ENCODE measurements at places on chromosomes 1 and 21. TPM values are rescaled to one million over a fixed set of nuclear protein-coding genes. Genes with fewer than 3 reads are reported as not detected.

Gene F13B
- not detected for total RNA-seq

DNA sequence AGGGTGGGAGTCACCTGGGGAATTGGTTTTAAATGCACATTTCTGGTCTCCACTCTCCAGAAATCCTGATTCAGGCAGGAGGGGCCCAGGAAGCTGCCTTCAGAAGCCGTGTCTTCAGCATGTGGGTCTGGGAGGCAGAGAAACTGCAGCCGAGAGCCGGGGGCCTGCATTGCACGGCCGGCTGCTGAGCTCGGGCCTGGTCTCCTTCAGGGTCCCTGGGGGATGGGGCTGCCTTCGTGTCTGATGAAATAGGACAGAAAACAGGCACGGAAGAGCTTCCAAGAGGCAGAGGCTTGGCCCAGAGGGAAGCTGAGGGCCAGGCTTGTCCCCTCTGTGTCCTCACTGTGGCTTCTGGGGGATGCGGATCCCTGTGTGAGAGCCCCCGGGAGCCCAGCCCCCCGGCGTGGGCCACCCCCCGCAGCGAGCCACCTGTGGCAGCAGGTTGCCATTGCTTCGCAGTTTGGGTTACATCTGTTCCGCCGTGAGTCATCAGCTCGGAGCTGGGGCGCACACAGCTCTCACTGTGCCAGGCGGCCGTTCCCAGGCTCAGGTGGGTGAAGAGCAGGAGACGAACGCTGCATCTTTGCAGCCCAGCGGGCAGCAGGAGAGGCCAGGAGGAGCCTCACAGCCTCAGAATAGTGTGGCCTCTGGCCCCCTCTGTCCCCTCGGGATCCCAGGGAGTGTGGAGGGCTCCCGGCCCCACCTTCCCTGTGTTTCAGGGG is 72.4 kb downstream of the AJAP1 start:
- DNase-seq: no peak

DNA sequence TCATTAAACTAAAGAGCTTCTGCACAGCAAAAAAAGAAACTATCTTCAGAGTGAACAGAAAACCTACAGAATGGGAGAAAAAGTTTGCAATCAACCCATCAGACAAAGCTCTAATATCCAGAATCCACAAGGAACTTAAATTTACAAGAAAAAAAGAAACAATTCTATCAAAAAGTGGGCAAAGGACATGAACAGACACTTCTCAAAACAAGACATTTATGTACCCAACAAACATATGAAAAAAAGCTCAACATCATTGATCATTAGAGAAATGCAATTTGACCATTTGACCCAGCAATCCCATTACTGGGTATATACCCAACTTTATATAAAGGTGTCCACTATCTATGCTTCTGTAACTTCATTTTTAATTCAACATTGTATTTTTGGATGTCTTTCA is 31.1 kb upstream of the VN1R5 start:
- no peak for DNase-seq

Gene CTSK
- total RNA-seq: 3.1 TPM

DNA sequence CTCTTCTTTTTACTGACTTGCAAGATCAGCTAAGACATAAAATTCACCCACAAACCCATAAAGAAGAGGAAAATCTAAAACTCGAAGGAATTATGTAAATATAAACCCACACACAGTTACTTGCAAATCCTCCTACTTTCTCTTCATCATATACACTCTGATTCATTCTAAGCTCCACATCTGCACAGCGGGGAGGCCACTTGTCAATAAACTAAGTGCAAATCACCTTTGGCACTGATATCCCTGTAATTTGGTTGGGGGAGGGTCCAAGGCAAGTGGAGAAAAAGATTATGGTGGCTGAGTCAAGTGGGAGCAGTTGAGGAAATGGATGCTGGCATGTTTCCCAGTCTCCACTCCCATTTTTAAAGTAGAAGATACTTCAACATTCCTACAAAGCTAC is 596.5 kb downstream of the MATN1 start:
- DNase-seq: no peak

DNA sequence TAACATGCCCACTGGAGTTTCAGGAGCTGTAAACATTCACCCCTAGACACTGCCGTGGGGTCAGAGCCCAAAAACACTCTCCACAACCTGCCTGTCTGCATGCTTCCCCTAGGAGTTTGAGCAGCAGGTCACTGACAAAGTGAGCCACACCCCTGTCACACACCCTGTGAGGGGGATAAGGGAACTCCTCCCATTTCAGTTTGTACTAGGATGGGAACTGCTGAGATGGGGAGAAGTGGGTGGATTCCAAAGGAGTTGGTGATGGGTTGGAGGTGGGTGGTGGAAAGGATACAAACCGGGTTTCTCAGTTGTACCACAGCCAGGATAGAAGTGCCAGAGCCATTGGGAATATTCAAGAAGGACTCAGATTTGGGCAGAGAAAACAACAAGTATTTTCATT is 140.2 kb downstream of the MIS18A start:
- DNase-seq: no peak

GRCh38 chr1:169577981-169578738 is 8.1 kb downstream of the F5 start:
- no peak for DNase-seq

Gene FNDC10
- 0.26 TPM for total RNA-seq

DNA sequence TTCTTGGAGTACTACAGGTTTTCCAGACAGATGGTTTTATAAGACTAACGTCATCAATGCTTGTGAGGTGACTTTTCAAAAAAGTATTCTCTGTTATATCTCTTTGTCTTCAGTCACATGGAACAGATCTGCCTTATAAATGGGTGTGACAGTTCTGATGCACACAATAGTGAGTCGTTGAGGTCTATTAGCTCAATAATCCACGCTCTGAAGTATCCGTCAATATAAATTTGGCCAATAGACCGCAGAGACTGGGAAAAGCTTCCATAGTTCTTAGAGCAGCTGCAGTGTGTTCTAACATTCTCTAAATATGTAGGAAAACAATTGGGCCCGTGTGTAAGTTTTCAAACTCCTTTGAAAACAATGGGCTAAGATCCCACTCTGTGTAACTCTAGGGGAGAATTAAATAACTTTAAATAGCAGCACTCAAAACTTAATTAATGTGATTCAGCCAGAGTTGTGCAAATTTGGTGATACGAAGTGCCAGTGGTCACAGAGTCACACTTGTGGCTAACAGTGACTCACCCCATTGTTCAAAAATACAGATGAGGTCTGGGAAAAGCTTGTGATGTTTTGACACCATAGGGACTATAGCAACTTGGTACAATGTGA is 316.0 kb downstream of the LMO4 start:
- DNase-seq: peak; percentile 44

DNA sequence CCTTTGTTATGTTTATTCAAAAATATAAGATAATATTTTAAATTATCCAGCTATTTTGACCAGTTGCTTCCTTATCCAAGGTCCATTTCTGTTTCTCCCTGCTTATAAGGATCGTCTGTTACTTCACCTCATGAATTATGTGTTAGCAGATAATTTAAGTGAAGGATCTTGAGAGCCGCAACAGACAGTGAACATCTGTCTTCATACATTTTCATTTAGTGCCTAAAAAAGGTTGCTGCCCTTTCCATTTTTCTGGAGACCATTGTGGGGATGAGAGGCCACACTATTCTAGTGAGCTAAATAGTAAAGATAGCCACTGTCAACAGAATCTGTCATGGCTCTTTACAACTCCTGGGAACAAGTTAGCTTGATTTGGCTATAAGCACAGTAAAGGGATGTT is 154.0 kb downstream of the CLEC20A start:
- no peak for DNase-seq

Gene AMPD1
- total RNA-seq: not detected
